Effector CD4-positive, alpha-beta T cell (primary cell): ENCODE measurements at places on chromosomes 7 and 10.

DNA sequence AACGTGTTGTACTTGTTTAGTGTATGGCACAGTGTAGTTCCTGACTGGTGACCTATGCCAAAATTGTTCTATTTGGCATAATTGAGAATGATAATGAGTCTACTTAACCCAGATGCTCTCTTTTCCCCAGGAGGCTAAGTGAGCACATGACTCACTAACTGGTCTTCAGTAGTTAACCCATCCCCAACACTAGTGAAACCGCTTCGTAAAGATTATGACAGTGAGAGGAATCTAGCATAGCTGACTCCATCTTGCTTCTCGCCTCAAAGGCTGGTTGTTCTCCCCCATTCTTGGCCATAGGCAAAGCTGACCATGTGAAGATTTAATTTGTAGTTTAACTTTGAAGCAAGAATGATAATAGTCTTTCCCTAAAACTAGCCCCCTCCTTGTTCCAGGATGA lies 47.2 kb downstream of the CDK1 start:
- no peak for DNase-seq

DNA sequence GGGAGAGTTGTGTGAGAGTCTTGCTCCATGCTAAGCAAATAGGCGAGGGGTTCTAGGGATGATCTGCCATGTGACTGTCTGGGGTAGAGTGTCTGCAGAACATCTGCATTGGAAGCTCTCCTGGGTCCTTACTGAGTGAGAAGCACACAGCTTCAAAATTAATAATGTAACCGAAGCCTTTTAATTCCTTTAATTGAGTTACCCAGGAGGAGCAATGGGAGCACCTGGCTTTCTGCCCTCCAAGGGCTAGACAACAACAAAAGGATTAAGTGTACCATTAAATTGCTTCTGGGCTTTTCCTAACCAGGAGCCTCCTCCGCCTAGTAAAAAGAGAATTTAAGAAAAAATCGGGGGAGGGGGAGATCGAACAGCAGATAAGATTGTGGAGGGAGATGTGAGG lies 102.0 kb upstream of the TBX20 start:
- no peak for DNase-seq

DNA sequence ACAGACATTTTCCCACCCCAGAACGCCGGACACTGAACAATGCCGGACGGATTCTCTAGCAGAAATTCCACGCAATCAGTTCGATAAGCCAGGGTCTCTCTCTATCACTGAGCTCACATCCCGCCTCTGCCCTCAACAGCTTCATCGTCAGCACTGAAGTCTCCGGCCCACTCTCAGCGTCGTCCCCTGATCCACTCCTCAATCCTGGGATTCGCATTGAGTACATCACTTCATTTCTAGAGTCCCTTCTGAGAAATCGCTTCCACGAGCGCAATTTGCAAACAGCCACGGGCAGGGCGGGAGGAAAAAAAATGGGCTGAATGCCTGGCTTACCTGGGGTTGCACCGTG lies 365 bp downstream of the YME1L1 start:
- DNase-seq = no peak

GRCh38 chr10:122852261-122852660 lies 6.6 kb upstream of the CUZD1 start:
- DNase-seq = no peak

DNA sequence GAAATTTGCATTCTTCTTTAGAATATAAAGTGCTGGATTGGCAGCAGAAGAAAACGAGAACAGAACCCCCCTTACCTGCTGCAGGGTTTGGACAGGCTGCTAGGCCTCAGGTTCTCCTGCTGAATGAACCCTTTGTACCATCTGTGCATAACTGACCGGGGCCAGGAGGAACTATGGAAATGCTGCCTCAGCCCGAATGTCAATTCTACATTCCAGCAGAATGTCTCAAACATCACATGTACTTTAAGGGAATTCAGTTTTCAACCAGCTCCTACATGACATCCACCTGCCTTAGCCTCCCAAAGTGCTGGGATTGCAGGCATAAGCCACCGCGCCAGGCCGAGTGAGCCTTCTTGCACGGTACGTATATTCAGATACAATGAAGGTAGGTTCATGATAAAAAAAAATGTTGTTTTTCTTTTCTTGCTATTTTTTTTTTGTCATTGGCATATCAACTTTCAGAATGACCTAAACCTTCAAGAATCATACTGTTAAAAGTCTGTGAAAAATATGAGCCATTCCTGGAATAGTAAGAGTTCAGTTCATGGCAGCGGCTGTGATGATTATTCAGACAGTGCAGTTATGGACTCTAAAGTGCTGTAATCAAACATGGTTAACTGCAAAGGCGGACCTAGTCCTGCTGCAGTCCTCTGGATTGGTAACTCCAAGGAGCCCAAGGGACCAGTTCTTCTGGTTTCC lies 84.4 kb upstream of the TNS3 start:
- no peak for DNase-seq

- no peak for DNase-seq
Observed at GRCh38 chr7:1361756-1362125, 97.5 kb downstream of the MICALL2 start.

- DNase-seq = peak; percentile 67
Observed at GRCh38 chr7:92621026-92621540, 30.9 kb upstream of the FAM133B start.

GRCh38 chr7:99102809-99103690 lies 40.9 kb downstream of the SMURF1 start:
- no peak for DNase-seq

- no peak for DNase-seq
Observed at GRCh38 chr10:60237977-60238758, 151.5 kb downstream of the ANK3 start.

- DNase-seq = no peak
Observed at GRCh38 chr7:106824458-106824857, 40.6 kb upstream of the PIK3CG start.

- DNase-seq = no peak
Observed at GRCh38 chr7:1719913-1720312, 49.8 kb downstream of the ELFN1 start.

GRCh38 chr10:72094574-72094973 lies 6.2 kb upstream of the SPOCK2 start:
- no peak for DNase-seq

- no peak for DNase-seq
Observed at GRCh38 chr10:77566914-77567566, 70.6 kb downstream of the KCNMA1 start.

GRCh38 chr7:42082144-42082543 lies 154.9 kb downstream of the GLI3 start:
- no peak for DNase-seq

DNA sequence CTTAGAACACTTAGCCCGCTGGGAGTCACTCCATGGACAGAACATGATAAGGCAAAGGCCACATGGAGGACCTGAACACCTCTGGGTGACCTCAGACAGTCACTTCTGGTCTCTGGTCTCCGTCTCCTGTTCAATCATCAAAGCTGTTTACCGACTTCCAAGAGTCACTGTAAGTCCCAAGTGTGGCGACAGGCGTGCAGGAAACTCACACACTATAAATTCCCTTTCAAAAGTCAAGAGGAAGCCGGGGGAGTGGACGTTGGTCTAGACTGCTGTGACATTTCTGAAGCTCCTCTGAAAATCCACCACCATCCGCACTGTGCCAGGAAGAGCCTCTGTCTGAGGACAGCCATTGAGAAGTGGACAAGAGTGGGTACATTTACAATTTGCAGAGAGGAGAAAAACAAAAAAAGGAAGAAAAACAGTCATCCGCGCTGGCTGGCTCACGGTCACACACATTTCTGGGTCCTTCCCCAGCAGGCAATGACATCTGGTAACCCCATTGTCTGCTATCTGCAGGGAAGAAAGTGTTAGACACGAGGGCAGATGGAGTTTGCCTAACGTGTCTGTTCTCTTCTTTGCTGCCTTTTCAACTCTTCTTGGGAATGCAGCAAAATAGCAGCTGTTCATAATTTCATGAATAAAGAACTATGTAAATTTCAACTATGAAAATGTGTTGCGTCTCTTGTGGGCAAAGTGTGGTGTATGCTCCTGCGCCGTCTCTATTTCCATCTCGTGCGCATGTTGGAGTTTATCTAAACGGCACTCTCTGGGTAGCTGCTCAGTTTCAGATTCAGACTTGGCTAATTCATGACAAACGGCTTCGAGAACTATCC lies 32.9 kb upstream of the CUX1 start:
- DNase-seq = no peak
